ENCODE measurements at places on chromosomes 5 and 9.

- no peak for DNase-seq
Measured at GRCh38 chr9:76588316-76588715, 129.3 kb downstream of the GCNT1 start.

DNA sequence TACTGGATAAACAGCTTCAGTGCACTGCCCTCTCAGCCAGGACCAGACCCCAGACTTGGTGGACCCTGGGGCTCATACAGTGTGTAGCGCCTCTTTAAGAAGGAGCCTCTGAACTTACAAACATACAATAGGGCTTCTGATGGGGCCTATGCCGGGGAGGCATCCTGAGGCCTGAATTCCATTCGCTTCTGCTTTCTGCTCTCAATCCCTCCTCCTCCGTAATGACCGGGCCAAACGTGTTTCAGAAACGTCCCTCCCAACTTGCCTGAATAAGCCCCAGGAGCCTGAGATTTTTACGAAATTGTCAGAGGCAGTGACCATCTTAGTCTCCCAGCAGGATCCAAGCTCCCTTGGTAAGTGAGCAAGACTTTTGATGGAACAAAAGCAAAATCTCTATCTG lies 128.1 kb upstream of the BOD1 start:
- no peak for DNase-seq

DNA sequence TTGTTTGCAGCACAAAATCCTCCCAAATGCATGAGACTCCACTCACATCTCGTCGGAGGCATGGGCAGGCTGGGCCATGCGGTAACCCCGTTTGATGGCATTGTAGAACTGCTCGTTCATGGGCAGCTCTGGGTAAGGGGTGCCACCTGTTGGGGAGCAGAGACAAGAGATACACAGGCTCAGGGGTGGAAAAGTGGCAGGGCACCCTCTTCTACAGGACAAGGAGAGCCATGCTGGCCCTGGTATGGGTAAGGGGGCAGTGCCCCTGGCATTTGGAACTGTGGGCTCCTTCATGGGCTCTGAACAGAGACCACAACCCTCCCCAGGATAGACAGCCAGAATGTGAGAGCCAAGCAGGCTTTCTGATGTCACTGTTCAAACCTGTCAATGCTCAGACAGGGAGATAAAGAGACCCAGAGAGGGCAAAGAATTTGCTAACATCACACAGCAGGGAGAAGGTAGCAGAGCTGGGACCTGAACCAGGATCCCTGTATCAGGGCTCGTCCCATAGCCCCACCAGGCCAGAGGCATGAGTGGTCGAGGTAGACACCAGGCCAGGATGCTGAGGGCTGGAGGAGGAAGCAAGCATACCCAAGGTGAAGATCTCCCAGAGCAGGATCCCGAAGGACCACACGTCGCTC lies 33.2 kb upstream of the CSF1R start:
- no peak for DNase-seq

- no peak for DNase-seq
Measured at GRCh38 chr9:16398691-16399090, 471.8 kb downstream of the BNC2 start.

DNA sequence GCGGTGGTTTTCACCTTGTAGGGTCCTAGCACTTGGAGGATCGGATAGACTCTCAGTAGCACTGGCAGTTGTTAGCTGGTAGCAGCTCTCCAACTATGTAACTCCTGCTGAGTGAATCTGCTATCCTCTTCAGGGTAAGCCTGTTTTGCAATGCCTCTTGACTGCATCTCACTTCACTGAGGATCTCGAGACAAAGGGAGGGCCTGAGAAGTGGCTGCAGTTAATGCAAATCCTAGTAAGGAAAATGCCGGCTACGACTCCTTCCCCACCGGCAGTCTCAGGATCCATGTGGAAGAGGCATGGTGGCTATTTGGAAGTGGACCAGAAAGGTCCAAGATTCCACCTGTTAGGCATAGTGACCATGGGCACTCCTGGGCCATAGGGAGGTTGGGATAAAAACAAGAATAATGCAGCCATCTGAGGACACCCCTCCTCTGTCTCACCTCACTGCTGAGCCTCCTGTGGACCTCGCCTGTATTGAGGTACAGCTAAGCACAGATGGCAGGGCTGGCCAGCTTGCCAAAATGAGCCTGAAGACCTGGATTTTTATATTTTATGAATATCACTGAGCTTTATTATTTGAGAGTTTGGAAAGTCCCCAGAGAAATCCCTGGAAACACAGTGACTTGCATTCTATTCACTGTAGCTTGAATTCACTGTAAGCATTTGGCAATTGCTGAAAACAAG lies 146.0 kb downstream of the LIFR start:
- no peak for DNase-seq

GRCh38 chr9:102642651-102643050 lies 352.5 kb upstream of the CYLC2 start:
- DNase-seq, result no peak

- no peak for DNase-seq
Measured at GRCh38 chr9:113631137-113631765, 167.7 kb downstream of the RGS3 start.

GRCh38 chr5:116440457-116441001 lies 134.1 kb downstream of the SEMA6A start:
- no peak for DNase-seq

DNA sequence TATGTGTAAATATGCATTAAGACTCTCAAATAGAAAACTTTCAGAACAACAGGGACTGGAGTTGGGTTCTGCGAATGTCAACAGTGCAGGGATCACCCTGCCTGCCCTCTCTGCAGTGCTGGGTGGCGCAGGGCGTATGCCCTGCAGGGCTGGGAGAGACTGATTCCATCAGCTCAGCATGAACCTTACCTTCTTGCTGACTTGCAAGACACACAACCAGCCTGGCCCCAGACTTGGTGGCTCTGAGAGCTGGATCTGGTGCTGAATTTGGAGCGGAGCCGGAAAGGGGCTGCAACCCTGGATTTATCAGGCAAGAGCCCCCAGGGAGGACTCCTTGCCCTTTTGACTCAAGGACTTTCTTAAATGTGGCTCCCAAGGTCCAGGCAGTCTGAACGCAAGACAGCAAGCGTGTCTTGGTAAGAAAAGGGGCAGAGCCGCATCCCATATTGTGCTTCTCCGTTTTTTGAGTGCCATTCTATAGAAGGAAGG lies 376.0 kb upstream of the IRX2 start:
- DNase-seq, result no peak

- no peak for DNase-seq
Measured at GRCh38 chr9:28892538-28892937, 1319.3 kb upstream of the C9orf72 start.

DNA sequence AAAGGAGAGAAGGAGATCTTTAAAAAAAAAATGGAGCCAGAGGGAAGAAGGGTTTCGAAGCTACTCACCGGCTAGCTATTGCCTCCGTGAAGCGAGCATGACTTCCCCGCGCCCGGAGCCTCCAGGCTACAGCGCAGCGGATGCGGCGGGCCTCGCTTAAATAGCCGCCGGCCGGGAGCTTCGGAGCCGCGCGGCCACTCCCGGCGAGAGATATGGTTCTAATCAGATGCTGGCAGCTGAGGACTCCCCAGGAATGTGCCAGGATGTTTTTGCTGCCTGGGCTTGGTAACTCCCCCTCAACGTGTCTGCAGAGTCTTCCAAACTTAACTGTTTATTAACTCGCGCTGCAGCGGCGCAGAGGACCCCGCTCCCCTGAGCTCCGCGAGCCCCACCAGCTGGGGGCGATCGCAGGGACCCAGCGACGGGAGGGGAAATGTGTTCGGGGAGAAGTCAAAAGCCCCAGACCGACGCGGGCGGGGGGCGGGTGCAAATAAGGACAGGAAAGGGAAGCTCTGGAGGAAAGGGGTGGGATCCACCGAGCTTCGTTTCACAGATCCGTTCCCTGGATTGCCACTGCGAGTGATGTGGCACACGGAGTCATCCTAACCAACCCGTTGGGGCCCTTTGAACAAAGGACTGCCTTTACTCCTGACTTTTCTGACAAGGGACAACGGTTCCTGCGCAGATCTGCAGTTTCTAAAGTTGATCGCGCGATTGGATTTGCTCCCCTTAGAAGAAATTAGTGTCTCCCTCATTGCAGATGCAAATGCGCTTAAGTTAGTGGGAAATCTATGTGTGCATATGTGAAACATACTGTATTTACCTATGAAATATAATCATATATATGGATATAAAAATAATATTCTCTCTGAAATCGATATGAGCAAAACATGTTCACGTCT lies at the start of gene DAB2:
DAB2 (minus strand) TSS at position 245 of the 902 bp plus-strand sequence. CDS start 30,660 bp downstream, outside the sequence.
- DNase-seq, result peak; percentile 25

DNA sequence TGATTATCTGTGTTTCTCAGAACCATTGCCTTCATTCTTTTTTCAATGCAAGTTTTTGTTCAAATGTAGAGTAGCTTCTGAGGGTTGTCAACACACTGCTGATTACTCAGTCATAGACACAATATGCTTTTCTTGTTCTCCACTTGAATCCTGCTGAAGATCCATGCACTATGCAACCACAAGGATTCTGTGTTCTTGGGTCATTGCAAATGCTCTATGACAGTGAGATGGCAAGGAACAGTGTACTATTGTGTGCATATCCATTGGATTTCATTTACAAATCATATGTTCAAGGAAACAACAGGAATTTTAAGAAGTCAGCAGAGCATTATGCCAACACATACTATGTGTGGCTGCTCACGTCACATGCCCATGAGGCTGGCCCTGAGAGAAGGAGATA lies 1590.2 kb downstream of the EFNA5 start:
- DNase-seq, result no peak

Data from CD4-positive, alpha-beta T cell treated with Interleukin-2 at 100 ng/mL for 4 hours (primary cell).